ENCODE measurements at places on chromosomes 1 and 21.

GRCh38 chr1:161119092-161119903 is 1.4 kb downstream of the NIT1 start:
- peak; percentile 86 for DNase-seq

DNA sequence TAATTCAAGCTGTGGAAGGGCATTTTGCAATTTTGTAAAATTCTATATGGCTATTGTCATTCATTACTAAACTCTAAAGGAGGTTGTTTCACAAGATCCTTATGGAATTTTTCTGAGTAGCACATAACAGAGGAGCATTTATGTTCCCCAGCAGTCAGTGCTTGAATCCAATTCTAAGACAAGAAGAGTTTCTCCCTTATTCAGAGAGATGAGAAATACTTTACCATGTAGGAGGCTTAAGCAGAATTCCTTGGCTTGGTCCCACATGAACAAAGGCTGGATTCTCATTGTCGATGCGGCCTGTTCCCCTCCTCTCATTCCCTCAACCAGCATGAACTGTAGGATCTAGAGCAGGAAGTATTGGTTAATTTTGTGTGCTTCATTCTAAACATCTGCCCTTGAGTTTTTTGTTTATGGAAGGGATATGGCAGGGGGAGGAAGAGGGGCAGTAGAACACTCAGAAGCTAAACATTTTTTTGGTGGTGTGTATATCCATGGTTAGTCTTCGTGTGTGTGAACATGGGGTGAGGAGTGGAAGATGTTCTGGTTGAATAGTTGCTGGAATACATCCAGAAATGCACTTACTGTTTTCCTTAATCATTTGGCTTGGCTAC is 74.3 kb downstream of the LAMC1 start:
- DNase-seq = no peak

- no peak for DNase-seq
Observed at GRCh38 chr1:110098222-110099026, 13.8 kb upstream of the UBL4B start.

GRCh38 chr1:54871275-54872035 is 15.5 kb downstream of the DHCR24 start:
- no peak for DNase-seq

- DNase-seq = no peak
Observed at GRCh38 chr1:185965870-185966269, 231.7 kb downstream of the HMCN1 start.

DNA sequence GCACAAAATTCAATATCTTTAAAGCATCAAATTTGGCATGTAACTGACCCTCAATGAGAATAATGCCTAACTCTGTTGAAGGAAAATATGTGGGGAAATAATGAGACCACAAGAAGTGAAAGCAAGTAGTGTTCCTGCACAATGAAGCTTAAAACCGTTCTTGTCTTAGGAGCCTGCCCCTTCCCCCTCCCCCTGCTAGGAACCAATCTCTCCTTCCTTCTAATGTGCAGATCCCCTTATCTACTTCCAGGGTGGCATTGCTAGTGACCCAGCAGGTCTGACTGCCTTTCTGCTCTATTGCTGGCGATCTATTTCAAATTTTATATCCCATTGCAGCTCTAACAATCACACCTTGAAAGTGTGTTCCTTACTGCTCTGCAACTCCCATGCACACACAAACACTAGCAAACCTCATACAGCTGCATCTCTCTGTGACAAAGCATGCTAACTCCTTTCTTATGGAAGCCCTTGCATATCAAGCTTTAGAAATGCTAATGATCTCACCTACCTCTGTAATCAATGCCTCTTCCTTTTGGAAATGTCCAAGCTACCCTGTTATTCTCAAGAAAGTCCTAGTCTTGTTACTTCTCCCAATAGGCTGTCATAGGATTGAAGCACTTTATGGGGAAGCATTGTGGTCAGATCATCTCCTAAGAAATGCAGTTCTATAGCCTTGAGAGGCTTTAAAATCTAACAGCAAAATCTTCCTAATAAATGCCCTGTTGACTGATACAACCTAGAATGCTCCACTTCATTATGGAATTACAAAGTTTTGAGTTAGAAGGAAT is 26.5 kb downstream of the BCL9 start:
- DNase-seq = no peak

GRCh38 chr1:45016090-45016697 is 4.1 kb downstream of the UROD start:
- no peak for DNase-seq

DNA sequence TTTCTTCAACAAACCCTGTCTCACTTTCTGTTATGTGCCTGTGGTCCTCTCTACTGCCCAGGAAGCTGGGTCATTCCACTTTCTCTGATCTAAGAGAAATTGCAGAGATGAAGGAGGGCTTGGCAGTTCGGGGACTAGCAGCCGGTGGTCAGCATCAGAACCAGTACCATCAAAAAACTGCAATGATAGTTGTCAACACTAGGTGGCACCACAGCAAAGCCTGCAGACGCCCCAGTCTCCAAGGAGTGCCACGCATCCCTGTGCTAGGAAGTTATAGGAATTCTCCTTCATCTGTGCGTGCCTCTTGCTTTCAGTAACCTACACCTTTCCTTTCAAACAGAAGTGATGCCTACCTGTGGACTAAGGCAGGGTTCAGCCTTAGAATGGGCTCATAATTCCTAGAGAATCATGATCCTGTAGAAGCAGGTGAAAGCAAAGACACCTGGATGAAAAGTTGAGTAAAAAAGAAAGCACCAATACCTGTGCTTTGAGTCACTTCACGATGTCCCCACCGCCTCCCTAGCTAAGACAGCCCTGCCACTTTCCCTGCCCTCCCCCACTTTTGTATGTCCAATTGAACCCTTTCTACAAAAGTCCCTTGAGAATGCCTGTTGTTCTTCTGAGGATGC is 129.2 kb downstream of the ADAMTS1 start:
- no peak for DNase-seq

DNA sequence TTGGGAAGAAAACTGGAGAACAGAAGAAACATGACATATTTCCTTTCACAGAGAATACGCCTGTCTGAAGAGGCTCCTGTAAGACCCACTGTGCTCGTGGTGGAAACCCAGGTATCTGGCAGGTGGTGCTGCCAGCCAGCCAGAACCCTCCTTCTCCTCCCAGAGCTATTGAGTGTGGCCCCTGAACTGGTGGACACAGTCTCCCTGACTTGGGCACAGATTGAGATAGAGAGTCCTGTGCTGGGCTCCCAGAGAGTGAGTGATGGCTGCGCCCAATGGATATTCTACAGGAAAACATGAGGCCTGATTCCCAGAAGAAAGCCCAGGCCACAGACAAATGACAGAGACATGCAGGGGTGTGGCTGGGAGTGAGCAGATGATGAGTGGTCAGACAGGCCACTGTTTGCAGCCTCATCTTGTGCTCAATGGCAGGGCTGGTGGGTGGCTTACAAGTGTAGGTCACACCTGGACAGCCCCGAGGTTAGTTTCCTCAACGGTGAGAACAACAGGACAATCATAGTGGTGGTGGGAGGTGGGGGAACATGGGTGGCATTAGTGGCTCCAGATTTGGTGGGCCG is 127.9 kb downstream of the PTPRU start:
- DNase-seq = no peak

DNA sequence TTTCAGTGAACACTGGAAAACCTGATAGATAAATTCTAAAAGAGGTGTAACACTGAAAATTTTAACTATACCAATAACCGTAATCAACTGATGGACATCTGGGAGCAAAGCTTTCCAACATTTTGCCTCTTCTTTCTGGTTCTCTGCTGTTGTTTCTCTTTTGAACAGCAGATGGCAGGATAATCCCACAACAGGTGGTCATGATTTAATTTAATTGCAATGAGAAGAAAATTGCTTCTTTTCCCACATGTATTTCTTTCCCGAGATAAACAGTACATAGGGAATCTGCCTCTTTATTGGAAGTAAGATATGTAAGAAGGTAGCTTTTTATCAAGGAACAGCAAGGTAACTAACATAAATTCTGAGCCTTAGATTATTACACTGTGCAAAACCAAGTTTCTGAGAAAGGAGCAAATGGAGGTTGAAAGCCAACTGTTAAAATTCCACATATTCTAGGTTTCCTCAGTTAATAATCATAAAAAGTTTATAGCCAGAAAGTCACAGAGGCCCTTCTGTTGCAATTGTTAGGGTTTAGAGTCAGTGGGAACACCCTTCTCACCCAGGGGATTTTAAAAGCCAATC is 72.9 kb downstream of the RPS6KA1 start:
- DNase-seq = peak; percentile 51

- DNase-seq = no peak
Observed at GRCh38 chr1:73065339-73066041, 783.2 kb upstream of the NEGR1 start.

GRCh38 chr1:7888248-7889081 is 35.6 kb upstream of the UTS2 start:
- DNase-seq = no peak
